ENCODE measurements at places on chromosomes 6 and 20. TPM values are rescaled to one million over a fixed set of nuclear protein-coding genes. Genes with fewer than 3 reads are reported as not detected.

Gene B3GAT2
- not detected for total RNA-seq

Gene GCNT2
- total RNA-seq, result 4.0 TPM

Gene HLA-DOA
- not detected for total RNA-seq

Gene KIF25
- not detected for total RNA-seq

Gene PPIL6
- 3.2 TPM for total RNA-seq

Gene ATP6V1G2
- total RNA-seq, result 3.3 TPM

Gene GRIK2
- total RNA-seq, result 0.19 TPM

Measured in aortic smooth muscle cell (primary cell).